ENCODE measurements at places on chromosomes 11 and 22. TPM values are rescaled to one million over a fixed set of nuclear protein-coding genes. Genes with fewer than 3 reads are reported as not detected.

Gene PRRG4
- 12.0 TPM for total RNA-seq

Gene PEX16
- total RNA-seq, result 22.7 TPM

Gene RIMBP3C
- 0.47 TPM for total RNA-seq

Gene FIBIN
- 27.8 TPM for total RNA-seq

Gene DUSP18
- 21.5 TPM for total RNA-seq

Gene CTSD
- 2,919 TPM for total RNA-seq

Gene OR2AG1
- total RNA-seq, result not detected

Gene KCNE3
- 34.9 TPM for total RNA-seq

Gene NTM
- total RNA-seq, result 2.3 TPM

Gene OMP
- not detected for total RNA-seq
